8988T (cell line): ENCODE measurements at places on chromosomes 16 and 17.

DNA sequence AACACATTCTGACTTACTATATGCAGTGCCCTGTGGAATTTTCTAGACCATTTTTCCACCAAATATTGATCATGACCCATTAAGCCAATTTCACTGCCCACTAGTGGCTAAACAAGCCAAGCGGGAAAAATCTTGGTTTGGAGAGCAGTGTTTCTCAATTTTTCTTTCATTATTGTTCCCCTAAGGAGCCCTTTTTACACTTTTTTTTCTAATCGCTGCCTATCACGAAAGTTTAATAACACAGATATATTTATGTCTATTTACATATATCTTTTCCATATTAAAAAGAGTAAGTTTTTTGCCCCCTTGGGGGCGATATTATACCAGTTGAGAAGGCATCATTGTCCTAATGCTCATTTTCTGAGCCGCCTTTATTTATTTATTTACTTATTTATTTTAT, 10.8 kb upstream of the TLCD3B start:
- DNase-seq, result no peak

DNA sequence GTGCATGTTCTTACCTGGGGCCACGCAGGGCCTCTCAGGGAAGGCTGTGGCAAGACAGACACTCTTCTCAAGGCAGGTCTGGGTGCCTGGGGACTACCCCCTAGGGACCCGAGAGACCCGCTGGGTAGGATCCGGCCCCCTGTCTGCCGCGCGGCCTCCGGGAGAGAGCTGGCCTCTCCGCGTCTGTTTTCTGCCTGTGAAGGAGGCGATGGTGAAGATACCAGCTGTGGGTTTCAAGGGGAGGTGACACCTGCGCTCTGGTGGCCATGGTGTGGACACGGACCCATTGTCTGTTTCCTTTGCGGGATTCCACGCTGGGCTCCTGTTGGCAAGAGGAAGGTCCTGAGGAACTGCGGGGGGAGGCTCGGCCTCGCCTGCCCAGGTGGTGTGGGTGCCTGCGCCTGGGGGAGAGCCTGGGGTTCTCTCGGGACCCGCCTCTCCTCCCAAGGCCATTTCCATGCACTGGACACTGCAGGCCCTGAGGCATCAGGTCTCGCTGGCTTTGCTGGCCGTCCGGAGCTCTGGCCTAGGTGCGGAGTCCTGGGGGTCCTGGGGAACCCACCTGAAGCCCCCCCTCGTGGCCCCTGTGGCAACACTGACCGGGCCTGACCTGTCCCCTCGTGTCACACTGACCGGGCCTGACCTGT, 12.2 kb upstream of the METRNL start:
- peak; percentile 1 for DNase-seq

- DNase-seq, result no peak
These were observed 5.2 kb upstream of the CCL13 start for GRCh38 chr17:34351096-34351495.

GRCh38 chr16:81394966-81395655, 49.5 kb upstream of the CMIP start:
- DNase-seq, result no peak

- DNase-seq, result no peak
These were observed 6.9 kb downstream of the IFT20 start for GRCh38 chr17:28328325-28328724.

DNA sequence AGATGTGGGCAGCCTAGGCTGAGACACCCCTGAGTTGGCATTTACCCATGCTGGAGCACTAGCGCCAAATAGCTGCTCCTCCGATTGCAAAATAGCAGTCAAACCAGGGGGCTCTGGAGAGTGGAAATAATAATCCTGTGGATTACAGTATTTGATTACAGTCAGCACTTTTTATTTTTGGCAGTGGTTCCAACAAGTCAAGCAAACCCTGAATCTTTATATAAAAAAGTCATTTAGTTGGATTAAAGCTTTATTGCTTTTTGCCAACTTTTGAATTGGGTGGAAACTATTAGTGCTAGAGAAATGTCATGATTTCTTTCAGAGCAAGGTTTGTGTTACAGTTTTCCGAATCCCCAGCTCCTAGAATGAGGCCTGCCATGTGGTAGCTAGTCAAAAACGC, 99.3 kb upstream of the FAM20A start:
- DNase-seq, result no peak

DNA sequence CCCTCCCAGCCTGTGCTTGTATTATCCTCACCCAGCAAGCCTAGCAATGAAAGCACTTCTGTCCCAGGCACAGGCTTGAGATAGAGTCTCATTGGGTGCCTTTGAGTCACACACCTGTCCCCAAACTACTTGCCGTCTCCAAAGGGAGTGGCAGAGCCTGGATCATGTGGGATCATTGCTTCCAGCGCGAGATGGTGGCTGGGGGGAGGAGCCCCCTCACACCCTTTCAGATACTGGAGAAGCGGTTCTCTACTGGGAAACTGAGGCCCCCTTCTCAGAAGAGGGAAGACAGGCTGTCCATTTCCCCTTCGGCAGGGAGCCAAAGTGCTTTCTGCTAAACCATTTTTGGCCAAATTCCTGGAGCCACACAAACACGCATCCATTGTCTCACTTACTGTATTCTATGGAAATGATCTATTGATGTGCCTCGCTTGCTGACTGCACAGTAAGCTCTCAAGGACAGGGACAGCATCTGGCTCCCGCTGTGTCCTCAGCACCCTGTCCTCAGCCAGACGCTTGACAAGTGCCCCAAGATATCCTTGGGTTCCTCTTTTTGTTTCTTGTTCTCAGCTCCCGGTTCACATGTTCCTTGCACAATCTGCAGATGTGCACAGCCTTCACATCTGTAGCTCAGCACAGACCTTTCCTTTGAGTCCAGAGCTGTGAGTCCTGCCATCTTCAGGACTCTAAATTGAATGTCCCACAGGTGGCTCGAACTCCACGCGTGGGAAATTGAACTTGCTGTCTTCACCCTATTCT, 26.0 kb upstream of the DLX3 start:
- no peak for DNase-seq

- DNase-seq, result no peak
These were observed 98.9 kb downstream of the PRKCB start for GRCh38 chr16:23934610-23935236.

GRCh38 chr16:87840271-87840978, 28.9 kb downstream of the SLC7A5 start:
- DNase-seq, result peak; percentile 58

GRCh38 chr17:75176625-75177024, 6.1 kb downstream of the SUMO2 start:
- DNase-seq, result no peak

- DNase-seq, result no peak
These were observed at the start of gene RAP1GAP2 for GRCh38 chr17:2796164-2797125. Gene RAP1GAP2, plus strand, starts transcription at chr17:2796438. Its CDS starts 90 bp downstream, at chr17:2796528.

GRCh38 chr16:10421596-10421995, 35.7 kb downstream of the ATF7IP2 start:
- no peak for DNase-seq

DNA sequence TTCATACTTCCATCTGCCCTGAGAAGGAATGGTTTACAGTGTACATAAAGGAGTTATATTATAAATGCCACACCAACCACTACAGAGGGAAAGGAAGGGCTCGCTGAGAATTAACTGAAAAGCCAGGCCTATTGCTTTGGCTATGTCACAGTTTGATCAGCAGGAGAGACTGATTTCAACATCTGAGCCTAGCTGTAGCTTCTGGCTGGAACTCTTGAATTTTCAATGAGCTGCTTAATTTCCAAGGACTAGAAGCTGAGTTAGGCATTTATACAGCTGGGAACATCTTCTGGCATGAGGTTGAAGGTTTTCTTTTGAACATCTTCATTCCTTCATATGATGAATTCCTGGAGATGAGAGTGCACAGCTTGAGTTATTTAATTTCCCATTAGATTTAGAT, 47.6 kb upstream of the GNAO1 start:
- DNase-seq, result no peak

- DNase-seq, result no peak
These were observed 17.8 kb downstream of the SAP30BP start for GRCh38 chr17:75684924-75685323.

- DNase-seq, result no peak
These were observed 14.3 kb downstream of the FBXO31 start for GRCh38 chr16:87369117-87369765.

- DNase-seq, result no peak
These were observed 56.3 kb downstream of the SOX9 start for GRCh38 chr17:72176951-72177660.

GRCh38 chr16:66651965-66652364, 44.6 kb downstream of the CMTM4 start:
- DNase-seq, result no peak

GRCh38 chr17:81400996-81401722, 5.9 kb downstream of the BAHCC1 start:
- DNase-seq, result no peak

DNA sequence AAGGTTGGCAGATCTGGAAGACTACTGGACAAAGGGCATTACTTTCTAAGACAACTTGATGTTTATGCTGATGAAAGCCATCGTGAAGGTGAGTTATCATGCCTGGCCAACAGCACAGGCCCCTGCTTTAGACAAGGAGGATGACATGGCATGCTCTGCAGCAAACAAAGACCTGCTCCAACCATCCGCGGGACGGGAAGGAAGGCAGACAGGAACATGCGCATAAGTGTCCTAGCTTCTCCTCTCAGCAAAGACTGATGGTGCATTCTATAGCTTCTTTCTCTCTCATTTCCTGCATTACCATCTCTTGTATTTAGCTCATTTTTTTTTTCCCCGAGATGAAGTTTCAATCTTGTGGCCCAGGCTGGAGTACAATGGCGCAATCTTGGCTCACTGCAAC, 5.4 kb downstream of the NPLOC4 start:
- no peak for DNase-seq

DNA sequence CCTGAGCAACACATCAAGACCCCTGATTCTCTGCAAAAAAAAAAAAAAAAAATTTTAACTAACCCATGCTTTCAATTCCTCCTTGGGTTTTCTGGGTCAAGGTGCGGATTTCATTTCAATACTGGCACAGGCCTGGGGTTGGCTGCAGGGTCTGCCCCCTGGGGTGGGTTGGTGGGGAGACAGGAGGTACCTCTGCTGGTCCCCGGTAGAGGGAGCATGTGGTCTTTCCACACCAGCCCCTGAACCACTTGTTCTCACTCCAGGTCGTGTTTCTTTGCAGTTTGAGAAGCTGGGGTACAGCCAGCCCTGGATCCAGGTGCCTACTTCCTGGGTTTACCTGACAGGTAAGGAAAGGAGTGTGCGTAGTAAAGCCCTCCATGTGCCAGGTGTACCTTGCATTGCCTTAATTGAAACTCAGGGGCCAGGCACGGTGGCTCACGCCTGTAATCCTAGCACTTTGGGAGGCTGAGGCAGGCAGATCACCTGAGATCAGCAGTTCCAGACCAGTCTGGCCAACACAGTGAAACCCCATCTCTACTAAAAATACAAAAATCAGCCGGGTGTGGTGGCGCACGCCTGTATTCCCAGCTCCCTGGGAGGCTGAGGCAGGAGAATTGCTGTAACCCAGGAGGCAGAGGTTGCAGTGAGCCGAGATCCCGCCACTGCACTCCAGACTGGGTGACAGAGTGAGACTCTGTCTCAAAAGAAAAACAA, 21.8 kb downstream of the SDR42E2 start:
- DNase-seq, result no peak

- DNase-seq, result no peak
These were observed 51.4 kb downstream of the USP10 start for GRCh38 chr16:84751241-84751640.

DNA sequence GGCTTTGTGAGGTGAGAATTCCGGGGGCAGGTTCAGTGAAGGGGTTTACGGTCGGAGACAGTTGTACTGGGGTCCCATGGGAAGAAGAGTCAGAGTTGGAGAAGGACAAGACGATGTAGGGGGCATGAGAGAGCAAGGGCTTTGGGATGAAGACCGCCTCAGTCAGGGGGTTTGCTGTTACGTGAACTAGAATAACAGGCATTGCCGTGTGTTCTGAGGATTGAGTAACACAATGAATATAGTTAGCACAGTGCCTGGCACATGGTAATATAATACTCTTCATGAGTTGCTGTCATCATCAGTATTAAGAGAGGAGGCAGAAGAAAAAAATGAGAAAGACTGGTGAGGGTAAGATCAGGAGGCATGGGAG, 577 bp downstream of the ZNF646 start:
- no peak for DNase-seq

DNA sequence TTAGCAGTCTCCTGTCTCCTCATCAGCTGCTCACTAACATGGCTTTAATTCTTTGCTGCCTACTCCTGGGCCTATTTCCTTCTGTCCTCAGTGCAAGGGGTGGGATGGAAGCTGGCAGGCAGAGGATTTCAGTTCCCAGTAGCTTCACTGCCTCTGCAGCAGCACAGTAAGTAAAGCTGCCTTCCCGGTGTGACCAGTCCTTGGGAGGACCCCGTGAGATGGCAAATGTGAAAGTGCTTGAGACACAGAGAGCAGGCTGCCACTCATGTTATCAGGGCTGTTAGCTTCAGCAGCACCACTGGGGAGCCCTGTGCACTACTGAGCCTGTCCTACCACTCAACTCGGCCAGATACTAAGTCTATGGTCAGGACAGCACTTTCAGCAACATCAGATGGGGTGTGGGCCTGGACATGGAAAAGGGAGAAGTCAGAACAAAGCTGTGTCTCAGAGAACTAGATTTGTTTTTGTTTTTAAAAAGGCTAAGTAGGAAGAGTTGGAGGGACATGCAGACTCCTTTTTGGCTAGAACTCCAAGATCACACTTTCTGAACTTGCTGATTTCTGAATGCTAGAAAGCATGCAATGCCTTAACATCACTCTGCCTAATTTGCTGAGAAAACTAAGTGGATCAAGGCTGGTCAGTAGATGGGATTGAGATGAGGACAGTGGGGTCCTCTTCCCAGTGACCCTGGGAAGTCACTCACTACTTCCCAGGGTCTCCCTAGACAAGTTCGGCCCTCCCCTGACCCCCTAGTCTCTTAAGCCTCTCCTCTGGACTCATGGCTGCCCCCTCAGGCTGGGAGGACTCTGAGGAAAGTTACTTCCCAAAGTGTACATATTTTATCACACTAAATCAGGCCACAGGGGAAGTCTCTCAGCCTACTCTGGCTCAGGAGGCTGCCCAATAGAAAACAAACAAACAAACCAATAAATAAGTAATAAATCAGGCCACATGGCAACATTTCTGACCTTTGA, 1.1 kb downstream of the ACSF2 start:
- DNase-seq, result peak; percentile 84

- no peak for DNase-seq
These were observed 1376.4 kb downstream of the CDH11 start for GRCh38 chr16:63745456-63745855.

DNA sequence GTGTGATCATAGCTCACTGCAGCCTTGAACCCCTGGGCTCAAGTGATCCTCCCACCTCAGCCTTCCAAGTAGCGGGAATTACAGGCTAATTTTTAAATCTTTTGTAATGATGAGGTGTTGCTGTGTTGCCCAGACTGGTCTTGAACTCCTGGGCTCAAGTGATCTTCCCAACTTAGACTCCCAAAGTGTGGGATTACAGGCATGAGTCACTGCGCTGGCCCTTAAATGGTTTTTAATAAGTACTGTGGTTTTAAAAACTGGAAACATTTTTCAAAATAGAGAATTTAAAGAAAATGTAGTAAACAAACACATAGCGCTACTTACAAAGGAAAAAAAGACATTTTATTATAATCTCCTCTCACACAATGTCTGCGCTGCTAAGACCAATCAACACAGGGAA, 32.2 kb downstream of the MARCHF10 start:
- no peak for DNase-seq

- no peak for DNase-seq
These were observed 2.5 kb downstream of the PRAC2 start for GRCh38 chr17:48725288-48726064.

GRCh38 chr16:10782628-10783027, 36.0 kb downstream of the TVP23A start:
- no peak for DNase-seq
